ENCODE measurements at places on chromosomes 6 and 20.

- no peak for DNase-seq
Measured at GRCh38 chr20:23283096-23283850, 67.3 kb upstream of the NXT1 start.

DNA sequence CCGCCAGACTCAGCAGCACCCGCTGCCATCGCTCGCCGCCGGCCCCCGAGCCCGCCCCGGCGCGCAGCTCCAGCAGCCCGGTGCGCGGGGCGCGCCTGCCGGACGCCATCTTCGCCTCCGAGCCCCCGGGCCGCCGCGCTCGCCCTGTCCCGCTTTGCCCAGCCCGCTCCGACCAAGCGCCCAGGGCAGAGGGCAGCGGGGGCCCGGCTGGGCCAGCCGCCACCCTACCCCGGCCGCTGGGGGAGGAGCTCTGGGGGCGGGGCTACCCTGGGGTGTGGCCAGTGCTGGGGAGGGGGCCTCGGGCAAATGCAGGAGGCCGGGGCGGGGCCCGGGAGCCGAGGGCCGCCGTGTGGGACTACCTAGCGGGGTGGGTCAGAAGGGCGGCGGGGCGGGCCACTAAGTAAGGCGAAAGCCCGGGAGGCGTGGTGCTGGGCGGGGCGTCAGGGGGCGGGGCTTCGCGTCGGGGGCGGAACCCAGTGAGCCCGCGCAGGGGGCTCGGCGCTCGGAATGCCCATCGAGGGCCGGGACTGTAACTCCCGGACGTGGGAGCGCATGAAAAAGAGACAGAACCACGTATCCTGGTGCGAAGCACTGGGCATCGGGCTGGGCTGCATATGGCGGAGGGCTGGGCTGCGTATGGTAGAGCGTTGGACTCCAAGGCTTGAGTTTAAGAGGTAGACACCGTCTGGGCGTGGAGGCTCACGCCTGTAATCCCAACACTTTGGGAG lies at the start of gene SNTA1:
SNTA1 (minus strand) TSS at position 252 of the 728 bp plus-strand sequence; CDS start at position 109, 143 bp downstream.
- peak; percentile 29 for DNase-seq

DNA sequence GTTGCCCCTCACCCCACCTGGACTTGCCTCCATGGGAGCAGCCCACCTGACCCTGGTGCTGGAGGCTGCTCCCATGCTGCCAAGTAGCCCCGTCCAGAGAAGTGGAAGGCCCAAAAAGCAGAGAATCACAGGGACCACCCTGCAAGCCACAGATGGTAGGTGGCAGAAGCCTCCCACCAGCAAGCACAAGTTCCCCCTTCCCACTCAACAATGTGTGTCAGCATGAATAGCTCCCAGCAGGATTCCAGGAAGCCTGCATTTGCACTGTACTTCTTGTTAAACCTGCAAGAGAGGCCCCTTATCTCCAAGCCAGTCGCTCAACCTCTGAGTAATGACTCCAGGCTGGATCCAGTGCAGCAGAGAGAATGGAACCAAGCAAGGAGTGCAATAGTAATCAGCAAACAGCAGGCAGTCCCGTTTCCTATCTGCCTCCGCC lies 180.8 kb upstream of the CST7 start:
- DNase-seq = no peak

DNA sequence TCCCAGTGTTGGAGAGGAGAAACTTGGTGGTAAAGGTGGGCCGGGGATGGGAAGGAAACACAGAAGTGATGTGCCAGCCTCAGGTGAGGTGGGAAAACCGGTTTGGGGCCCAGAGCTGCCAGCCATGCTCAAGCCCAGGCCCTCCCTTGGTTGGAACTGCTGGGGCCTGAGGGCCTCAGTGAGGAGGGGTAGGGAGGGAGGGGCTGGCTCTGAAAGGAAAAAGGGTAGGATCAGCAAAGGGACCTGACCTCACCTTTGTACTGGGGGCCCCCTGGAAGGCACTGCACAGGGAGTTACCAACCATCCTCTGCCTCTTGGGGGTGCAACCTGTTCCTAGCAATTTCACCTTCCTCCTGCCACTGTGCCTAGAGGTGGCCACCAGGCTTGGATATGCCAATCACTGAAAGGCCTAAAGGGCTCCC lies 1.8 kb upstream of the SPEF1 start:
- no peak for DNase-seq

DNA sequence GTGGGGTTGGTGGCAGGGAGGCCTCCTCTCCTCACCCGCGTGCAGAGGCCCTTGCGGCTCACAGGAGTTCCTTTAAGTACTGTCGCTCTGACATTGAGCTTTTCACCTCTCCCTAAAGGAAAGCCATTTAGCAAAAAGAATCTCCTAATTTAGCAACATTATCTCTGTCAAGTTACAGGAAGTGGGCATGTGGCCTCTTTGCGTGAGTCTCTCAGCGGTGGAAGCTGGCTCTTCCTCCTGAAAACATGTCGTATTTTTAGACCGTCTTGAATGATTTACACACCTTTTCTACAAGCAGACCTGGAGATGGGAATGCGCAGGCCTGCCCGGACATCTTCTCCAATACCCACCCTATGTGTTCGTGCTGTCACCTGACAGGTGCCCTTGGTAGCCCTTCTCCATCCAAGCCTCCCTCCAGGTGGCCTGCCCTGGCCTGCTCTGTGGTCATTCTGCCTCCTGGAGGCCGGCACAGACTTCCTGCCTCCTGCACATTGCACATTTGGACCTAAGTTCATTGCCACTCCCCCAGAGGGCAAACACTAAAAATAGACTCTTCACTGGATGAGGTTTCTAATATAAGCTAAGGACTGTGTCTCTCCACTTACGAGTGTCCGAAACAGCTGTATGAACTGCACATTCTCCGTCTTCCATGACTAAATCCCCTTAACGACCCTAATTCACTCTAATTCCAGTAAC lies 18.5 kb upstream of the PHACTR3 start:
- no peak for DNase-seq

GRCh38 chr6:16299861-16300260 lies 61.5 kb downstream of the GMPR start:
- DNase-seq = no peak

DNA sequence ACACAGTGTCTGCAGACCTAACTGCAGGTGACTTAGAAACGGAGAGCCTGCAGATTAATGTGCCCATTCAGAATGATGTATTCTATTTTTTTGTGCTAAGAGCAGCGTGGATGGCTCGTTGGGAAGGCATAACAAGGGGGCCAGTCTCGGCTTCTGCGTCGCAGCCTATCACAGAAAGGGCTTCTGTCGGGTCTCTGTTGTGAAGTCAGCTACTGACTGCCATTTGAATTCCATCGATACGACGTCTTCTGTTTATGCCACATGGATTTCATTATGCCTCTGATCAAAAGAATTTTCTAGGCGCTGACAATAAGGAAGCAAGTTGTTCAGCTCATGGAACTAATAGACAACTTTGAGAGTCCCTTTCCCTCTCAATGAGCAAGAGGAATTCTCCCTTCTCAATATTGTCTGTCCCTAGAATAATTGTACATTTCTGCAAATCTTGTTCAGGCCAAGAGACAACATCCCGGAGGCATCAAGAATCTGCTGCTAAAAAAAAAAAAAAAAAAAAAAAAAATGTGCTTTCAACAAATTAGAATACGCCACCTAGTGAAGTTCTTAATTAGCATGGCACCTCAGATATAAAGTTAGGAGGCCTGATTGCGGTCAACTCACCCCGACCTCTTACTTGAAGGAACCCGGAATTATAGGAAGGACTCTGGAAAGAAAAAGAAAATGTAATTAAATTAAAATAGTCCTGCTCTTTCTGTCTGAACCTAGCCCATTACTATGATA lies 223.9 kb downstream of the TSHZ2 start:
- no peak for DNase-seq

DNA sequence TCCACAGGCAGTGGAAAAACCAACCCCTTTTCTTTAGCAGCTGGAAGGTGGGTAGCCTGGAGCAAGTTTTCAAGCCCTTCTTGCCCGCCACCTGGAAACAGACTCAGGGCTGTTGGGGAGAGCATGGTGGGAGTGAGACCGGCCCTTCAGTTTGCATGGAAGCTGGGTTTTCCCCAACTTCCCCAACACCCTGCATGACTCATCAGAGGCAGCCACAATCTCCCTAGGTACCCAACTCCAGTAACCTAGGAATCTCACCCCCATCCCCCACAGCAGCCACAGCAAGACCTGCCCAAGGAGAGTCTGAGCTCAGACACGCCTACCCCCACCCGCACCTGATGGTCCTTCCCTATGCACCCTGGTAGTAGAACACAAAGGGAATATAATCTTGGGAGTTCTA lies 86.3 kb upstream of the IRAK1BP1 start:
- DNase-seq = no peak

GRCh38 chr6:23280437-23280836 lies 711.1 kb downstream of the HDGFL1 start:
- no peak for DNase-seq

GRCh38 chr20:2838847-2839671 lies 1.4 kb downstream of the PCED1A start:
- no peak for DNase-seq

GRCh38 chr6:33167374-33168283 lies 24.6 kb downstream of the COL11A2 start:
- no peak for DNase-seq

GRCh38 chr20:33311996-33312395 lies 29.0 kb downstream of the BPIFB1 start:
- no peak for DNase-seq

- no peak for DNase-seq
Measured at GRCh38 chr20:12535316-12535715, 473.5 kb upstream of the SPTLC3 start.

GRCh38 chr6:111220383-111221031 lies 133.2 kb downstream of the SLC16A10 start:
- DNase-seq = no peak

DNA sequence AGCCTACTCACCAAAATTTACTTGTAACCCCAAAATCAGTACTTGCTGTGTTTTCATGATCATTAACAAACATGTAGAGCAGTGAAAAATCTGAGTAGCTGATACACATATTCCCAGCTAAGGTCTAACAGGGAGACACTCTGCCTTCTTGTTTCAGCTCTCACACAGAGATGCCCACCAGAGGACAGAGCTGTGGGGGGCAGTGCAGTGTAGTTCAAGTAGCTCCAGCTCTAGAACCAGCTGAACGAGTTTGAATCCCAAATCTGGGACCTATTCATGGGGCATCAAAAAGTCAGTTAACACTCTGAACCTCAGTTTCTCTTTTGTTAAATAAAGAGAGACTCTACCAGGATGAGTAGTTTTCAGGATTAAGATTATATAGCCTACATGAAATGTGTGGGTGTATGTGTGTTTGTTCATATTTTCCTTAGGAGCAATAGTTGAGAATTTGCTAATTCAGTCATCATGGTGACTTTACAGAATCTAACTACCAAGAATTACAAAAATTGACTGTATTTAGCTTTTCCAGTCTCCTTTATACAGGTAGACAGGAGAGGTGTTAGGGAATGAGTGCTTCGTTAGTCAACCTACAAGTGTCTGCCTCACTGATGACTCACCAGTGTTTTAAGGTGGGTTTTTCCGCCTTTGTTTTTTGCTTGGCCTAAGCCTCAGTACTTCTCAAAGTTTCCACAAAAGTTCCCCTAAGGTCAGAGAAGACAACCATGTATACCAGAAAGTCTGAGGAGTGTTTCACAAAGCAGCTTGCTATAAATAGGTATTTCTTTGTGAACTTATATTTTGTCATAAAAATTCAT lies 164.0 kb upstream of the RUNX2 start:
- no peak for DNase-seq

DNA sequence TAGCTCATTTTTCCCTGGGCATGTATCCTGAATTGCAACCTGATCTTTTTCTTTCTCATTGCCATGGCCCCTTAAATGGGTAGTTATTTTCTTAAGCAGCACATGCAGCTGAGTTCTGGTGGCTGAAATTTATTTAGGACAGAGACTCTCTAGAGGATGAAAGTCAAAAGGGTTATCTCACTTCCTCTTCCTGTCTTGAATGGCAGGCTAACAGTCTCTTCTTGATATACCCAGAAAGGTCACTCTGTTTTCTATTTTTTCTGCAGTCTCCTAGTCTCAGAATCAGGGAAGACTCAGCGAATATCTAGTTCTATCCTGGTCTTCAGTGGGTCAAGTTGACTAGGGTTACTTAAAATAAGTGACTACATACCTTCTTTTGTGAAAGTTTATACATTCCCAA lies 243.3 kb downstream of the EPHA7 start:
- DNase-seq = no peak

GRCh38 chr20:1625083-1625690 lies 5.4 kb upstream of the SIRPB1 start:
- DNase-seq = no peak

GRCh38 chr6:130136798-130137197 lies 86.0 kb downstream of the SAMD3 start:
- DNase-seq = no peak

DNA sequence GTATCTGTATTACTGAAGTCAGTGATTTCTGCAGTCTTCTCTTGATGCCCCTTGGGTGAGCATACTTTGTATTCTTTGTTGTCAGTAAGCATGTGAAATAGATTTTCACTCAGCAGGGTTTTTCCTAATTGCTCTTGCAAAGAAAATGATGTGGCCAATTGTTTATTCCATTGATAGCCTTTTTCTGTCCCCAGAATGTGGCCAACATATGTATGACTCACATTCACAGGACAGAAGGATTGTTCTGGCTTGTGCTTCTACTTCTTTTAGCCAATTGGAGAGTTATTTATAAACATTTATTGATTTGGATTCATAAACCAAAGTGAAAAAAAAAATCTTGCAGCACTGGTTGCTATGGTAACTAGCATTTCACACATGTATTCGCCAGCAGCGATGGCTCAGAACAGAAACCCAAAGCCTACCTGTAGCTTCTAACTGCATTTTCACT lies 54.4 kb upstream of the RBM24 start:
- DNase-seq = no peak

GRCh38 chr20:37670351-37670791 lies 23.5 kb upstream of the CTNNBL1 start:
- no peak for DNase-seq

DNA sequence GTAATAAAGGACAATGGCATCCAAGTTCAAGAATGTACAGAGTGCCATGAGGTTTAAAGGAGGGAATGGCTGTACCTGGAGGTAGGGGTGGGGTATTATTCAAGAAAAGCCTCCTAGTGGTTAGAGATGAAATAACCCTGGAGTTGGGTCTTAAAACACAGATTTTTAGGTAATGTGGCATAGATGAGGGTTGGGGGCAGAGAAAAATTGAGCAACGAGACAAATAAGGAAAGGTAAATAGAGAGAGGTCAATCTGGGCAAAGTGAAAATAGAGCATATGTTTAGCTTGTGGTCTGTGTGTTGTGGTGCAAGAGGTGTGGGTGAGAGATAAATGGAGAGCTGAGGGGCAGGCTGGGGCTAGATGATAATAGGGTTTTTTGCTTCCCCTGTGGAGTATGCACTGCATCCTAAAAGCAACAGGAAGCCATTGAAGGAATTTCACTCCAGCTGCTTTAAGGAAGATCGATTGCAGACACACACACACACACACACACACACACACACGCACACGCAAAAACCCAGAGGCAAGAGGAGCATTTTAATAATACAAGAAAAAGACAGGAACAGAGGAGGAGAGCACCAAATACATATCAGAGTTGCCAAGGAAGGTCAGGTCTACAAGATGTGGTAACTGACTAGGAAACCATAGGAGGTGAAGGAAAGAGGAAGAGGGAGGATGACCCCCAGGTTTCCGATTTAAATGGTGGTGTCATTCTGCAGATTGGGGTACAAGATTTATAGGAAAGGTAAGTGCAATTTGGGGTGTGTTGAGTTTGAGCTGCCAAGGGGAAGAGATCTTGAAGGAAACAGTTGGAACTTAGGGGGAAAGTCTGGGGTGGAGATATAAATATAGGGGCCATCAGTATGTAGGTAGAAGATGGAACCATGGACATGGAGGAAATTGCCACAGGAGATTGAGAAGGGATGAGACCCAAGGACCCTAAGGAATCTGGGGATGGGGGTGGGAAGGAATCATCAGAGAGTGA lies 31.3 kb upstream of the ADGRF1 start:
- no peak for DNase-seq

- no peak for DNase-seq
Measured at GRCh38 chr6:125919618-125920017, 37.0 kb upstream of the HINT3 start.

Measured in NCI-H187 treated with DMSO at 0.1 percent for 48 hours (cell line).